ENCODE measurements at places on chromosomes 11 and 22. TPM values are rescaled to one million over a fixed set of nuclear protein-coding genes. Genes with fewer than 3 reads are reported as not detected.

Gene DEPDC7
- polyA plus RNA-seq: 6.7 TPM

Gene CABP4
- polyA plus RNA-seq: not detected

Gene NTM
- 32.1 TPM for polyA plus RNA-seq

Gene PRSS23
- polyA plus RNA-seq: 151 TPM

Gene GRM5
- polyA plus RNA-seq: 0.01 TPM
